ENCODE measurements at places on chromosomes 7 and 10.

DNA sequence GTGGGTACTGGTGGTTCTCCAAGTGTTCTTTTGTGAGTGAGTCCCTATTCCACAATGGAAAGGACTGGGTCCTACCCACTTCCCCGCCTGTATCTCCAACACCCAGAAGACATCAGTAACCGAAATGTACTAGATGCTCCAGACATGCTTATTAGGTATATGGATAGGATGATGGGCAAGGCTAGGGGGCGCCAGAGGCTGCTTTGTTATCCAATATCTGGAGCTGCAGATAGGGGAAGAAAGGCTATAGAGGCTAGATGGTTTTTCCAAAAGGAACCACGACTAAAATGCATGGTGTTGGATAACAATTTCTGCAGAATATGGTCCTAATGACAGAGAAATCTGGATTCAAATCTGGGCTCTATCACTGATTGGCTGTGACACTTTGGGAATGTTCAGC is 56.2 kb upstream of the TM9SF3 start:
- DNase-seq: peak; percentile 78

DNA sequence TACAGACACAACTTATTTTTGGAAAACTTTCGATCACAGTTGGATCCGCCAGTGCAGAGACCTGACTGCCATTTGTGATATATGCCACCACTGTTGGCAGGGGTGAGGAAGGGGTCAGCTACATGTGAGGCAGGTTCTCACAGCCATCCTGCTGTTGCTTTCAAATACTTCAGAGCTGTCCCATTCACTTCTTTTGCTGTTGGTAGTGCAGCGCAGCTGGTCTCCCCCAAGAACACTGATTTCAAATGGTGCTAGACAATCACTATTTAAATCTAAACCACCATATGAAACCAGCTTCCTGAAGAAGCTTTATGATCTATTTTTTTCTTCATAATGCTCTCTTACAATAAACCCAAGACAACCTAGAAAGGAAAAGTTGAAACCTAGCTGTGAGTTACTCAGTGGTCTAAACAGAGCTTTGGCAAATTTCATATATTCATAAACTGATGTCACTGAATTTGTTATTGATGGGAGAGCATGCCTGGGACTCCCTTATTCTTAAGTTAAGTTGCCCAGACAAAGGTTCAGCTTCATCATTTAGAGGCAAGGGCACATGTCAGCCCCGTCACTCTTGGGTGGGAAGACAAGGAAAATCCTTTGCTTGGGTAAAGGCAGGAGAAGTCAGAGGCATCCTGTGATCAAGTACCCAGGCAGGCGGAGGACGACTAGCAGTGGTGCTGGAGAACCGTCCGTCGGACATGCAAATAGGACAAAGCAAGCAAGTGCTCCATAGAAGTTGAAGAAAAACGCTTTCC is 143.4 kb upstream of the KLF14 start:
- DNase-seq: no peak

- DNase-seq: no peak
Observed at GRCh38 chr10:19915816-19916215, 99.6 kb downstream of the PLXDC2 start.

- DNase-seq: no peak
Observed at GRCh38 chr10:89929282-89930026, 228.1 kb downstream of the KIF20B start.

GRCh38 chr7:82036146-82036886 is 266.5 kb upstream of the HGF start:
- no peak for DNase-seq

GRCh38 chr10:100979791-100980272 is 7.5 kb downstream of the MRPL43 start:
- peak; percentile 21 for DNase-seq

DNA sequence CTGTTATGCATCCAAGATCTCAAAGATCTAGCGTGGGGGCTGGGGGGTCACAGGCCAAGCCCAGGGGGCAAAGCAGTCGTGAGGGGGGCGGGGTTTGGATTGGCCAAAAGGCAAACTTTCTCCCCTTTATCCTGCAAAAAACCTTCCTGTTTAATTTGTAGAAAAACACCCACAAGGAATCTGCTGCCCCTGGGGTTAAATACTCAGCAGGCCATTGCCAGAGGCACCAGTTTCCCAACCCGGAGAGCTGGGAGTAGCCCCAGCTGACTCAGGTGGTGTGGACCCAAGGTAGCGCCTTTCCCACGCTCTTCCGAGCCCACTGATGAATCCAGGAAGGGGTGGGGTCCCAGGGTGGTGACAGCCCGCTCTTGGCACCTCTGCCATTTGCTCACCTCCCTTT is 21.4 kb downstream of the KCP start:
- no peak for DNase-seq

- no peak for DNase-seq
Observed at GRCh38 chr7:123966936-123967335, 41.9 kb downstream of the SPAM1 start.

- DNase-seq: no peak
Observed at GRCh38 chr7:43511769-43512515, 71.0 kb upstream of the STK17A start.

DNA sequence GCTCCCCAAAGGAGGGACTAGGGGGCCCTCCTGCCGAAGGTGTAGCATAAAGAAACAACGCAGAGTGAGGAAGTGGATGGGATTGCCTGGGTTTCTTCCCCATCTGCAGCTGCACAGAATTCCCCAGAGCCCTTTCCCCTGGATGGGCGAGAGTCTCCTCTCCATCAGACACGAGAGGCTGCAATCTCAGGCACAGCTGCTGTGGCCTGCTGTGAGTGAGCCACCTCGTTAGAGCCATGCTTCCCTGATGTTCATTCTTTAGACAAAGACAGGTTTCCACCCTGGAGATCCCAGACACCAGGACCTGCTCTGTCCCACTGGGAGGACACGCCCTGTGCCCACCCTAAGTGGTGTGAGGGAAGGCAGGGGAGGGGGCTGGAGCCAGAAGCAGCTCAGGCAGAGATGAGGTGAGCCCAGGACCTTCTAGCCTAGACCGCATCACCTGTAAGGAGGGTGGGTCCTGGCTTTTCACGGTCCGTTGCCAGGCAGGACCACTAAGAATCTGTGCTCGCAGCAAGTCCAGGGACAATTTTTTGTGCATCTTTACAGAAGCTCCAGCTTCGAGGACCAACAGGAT is 268.6 kb upstream of the TCERG1L start:
- DNase-seq: no peak

- DNase-seq: no peak
Observed at GRCh38 chr10:22534849-22535604, 179.4 kb downstream of the PIP4K2A start.

GRCh38 chr7:144738708-144739314 is 97.0 kb downstream of the TPK1 start:
- DNase-seq: peak; percentile 32

- no peak for DNase-seq
Observed at GRCh38 chr10:70538731-70539338, 60.3 kb downstream of the PALD1 start.

GRCh38 chr7:64574540-64575099 is 11.7 kb upstream of the ZNF680 start:
- DNase-seq: no peak

DNA sequence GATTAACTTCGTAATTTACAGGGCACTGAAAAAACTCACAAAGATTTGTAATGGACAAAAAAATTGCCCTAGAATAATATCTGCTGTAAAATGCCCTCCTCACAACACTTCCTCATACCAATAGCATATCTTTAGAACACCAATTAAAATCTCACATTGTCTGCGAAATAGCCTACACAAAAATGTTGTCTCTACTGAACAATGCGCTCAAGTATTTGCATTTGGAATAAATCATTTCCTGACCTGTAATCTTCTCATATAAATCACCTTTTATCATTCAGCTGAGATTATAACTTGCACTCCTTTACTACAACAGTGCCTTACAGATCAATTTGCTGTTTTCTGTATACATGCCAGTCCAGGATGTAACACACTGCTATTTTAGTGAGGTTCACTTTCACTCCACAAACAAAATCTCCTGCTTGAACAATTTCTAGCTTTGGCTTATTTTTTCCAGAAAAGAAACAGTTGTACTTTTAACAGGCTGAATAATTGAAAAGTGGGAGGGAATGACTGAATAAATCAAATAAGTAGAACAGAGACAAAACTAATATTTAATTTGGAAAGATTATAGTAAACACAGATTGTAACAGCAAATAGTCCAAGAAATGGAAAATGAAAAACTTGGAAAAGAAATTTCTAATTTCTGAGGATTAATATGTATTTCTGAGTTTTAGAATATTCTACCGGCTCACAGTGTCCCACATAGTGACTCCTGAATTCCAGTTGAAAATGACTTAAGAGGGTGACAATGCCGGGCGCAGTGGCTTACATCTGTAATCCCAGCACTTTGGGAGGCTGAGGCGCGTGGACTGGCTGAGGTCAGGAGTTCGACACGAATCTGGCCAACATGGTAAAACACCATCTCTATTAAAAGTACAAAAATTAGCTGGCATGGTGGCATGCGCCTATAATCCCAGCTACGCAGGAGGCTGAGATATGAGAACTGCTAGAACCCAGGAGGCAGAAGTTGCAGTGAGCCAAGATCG is 30.6 kb downstream of the JMJD1C start:
- DNase-seq: no peak

DNA sequence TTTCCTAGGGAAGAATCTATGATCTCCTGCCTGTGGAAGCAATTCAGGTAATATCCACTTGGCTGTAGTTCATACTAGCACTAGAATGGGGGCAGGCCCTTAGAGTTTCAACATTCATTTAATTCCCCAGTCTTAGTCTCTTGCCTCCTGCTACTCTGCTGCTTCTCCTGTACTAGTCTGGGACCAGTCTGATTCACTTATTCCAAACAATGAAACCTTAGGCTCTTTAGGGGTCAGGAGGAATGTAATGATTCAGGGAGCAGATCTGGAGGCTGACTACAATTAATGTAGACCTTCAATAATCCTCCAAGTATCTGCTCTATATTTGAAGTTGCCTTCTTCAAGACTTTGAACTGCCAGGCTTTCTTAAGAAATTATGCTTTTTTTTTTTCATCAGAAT is 101.8 kb downstream of the GNAT3 start:
- no peak for DNase-seq

DNA sequence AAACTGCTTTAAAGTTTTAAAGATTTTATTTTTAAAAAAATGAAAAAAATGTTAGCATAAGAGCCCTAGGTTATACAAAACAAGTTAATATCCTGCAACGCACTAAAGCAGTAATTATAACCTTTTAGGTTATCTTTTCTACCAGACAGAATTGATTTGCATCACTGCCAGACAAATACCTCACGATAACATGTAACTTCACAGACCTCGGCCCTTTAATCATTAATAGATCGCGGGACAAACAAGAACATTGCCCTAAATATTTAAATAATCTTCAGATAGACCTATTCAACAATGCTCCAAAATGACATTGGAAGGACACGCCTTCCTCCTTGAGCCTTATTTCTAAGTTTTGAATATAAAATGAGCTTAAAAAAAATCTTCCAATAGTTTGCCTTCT is 23.8 kb upstream of the C7orf33 start:
- no peak for DNase-seq

All from Caco-2 (cell line).